ENCODE measurements at places on chromosomes 7 and 10.

DNA sequence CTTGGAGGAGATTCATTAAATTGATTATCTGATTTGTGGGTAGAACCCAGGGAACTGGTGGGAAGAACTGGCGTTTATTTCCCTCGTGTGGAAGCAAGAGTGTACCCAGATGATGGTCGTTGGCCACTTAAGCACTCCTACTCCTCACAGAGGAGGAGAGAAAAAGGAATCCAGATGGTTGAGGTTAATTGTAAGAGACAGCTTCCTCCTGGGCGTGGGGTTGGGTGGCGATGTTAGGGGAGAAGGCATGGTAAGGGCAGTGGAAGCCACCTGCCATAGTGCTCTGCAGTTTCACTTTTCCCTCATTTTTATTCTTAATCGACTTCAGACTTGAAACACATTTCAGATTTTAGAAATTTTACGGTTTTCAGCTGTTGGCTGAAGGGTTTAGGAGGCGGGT is 104.1 kb downstream of the DOCK1 start:
- peak; percentile 3 for DNase-seq

GRCh38 chr7:47551668-47552440 is 30.1 kb downstream of the TNS3 start:
- no peak for DNase-seq

DNA sequence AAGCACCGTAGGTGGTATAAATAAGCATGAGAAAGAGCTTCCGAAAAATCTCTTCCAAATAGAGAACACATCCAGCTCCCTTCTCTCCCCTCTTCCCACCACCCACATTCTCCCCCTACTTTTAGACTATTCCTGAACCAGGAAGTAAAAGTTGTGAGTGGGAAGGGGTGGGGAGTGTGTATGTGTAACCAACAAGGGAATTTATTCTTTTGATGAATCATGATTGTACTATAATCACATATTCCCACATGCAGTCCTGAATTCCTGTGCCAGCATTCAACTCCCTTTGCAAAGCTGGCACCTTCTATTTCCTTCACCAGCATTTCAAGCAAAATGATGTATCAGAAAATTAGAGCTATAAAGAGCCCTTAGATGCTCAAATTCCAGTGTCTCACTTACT is 230.6 kb upstream of the CHRM2 start:
- DNase-seq: no peak

DNA sequence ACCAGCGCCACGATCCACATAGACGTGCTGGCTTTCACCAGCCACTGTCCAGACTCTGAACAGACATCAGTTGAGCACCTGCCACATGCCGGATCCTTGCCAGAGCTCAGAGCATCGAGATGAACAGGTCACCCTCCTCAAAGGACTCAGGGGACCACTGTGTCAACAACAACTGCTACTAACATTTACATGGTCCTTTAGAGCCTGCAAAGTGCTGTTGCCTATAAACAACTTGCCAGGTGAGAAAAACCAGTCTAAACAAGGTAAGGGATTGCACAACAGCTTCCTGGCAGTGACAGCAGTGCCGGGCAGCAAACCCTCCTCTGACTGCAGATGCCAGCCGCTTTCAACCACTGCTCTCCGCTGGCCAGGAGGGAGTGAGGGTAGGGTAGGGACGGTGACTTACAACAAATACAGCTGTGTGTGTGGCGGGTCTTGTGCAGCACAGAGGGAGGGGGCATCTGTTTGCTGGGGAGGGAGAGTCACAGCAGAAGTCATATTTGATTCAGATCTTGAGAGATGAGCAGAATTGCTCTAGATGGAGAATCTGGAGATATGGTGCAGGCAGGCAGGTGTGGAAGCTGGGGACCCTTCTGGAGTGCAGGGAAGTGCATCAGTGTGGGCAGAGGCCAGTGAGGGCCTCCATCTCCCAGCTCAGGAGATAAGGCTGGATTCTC is 32.8 kb upstream of the RHEB start:
- DNase-seq: no peak

- DNase-seq: no peak
Measured at GRCh38 chr7:30898411-30898810, 13.2 kb upstream of the AQP1 start.

GRCh38 chr10:116769791-116770190 is 27.4 kb upstream of the HSPA12A start:
- DNase-seq: no peak

DNA sequence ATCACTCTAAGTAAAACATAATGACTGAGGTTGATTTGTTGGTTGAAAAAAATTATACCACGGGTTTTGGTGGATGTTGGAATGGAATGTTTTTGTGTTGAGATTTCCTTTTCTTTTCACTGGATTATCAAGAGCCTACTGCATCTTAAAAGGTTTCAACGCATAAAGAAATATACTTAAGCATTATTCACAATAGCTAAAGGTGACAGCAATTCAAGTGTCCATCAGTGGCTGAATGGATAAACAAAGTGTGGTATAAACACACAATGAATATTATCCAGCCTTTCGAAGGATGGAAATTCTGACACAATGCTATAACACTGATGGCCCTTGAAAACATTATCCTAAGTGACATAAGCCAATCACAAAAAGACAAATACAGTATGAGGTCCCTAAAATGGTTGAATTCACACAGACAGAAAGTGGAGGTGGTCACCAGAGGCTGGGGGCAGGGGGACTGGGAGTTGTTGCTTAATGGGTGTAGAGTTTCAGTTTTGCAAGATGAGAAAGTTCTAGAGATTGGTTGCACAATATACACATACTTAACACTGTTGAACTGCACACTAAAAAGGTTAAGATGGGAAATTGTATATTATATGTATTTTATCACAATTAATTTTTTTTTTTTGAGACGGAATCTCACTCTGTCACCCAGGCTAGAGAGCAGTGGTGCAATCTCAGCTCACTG is 122.3 kb downstream of the NRP1 start:
- DNase-seq: no peak

DNA sequence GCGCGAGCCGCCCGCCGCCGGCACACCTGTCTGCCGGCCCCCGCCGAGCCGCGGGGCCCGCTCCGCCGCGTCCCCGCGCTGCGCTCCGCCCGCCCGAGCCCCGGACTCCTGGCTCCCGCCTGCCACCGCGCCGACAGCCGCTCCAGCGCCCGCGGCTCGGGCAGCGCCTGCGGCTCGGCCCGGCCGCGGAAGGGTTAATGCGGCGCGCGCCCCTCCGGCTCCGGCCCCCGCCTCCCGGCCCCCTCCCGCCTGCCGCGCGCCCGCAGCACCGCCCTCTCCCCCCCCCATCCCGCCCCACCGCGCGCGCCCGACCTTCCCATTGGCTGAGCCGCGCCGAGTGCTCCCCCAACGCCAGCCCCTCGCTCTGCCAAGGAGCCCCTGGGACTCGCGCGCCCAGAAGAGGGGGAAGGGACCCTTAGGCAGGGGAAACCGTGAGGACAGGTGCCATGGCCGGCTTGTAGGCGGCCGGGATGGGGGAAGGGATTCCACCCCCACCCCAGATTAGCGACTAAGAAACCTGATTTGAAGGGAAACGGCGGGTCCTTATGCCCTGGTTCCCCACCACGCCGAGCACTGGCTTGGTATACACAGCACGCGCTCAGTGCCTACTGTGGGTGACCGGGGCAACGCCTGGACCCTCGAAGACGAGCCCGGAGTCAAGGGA is at the start of gene KCNH2:
KCNH2 (minus strand) TSS at position 196 of the 664 bp plus-strand sequence. CDS start 408 bp downstream, outside the sequence.
- peak; percentile 72 for DNase-seq

- DNase-seq: no peak
Measured at GRCh38 chr7:134643131-134643530, 3.5 kb upstream of the BPGM start.

DNA sequence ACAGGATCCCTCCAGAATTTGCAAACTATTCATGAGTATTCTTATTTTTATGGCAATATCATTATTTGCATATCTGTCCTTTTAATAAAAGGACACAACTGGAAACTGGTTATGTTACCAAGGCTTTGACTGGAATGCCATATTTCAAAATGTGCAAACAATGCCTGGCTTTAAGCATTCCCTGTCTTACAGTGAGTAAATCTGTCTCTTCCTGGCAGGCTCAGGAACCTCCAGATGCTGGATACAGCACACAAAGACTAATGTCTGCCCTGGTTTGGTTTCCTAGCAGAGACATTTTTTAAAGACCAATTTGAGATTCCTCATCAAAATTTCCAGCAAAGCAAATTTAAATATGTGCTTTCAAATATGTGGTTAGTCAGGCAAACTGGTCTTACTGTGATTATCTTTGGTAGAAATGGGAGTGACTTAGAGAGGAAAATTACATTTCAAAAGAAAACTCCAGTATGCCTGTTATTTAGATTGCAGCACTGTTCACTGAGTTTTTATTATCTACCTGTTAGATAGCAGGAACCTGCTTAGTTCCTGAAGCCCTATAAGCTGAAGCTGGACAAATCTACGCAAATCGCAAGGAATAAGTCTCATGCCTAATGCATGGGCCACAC is 31.3 kb downstream of the RNF216 start:
- no peak for DNase-seq

- no peak for DNase-seq
Measured at GRCh38 chr10:77629775-77630506, 7.7 kb downstream of the KCNMA1 start.

- no peak for DNase-seq
Measured at GRCh38 chr10:124416733-124417132, 2.0 kb downstream of the OAT start.

GRCh38 chr10:93333278-93333978 is 148.7 kb downstream of the MYOF start:
- no peak for DNase-seq

DNA sequence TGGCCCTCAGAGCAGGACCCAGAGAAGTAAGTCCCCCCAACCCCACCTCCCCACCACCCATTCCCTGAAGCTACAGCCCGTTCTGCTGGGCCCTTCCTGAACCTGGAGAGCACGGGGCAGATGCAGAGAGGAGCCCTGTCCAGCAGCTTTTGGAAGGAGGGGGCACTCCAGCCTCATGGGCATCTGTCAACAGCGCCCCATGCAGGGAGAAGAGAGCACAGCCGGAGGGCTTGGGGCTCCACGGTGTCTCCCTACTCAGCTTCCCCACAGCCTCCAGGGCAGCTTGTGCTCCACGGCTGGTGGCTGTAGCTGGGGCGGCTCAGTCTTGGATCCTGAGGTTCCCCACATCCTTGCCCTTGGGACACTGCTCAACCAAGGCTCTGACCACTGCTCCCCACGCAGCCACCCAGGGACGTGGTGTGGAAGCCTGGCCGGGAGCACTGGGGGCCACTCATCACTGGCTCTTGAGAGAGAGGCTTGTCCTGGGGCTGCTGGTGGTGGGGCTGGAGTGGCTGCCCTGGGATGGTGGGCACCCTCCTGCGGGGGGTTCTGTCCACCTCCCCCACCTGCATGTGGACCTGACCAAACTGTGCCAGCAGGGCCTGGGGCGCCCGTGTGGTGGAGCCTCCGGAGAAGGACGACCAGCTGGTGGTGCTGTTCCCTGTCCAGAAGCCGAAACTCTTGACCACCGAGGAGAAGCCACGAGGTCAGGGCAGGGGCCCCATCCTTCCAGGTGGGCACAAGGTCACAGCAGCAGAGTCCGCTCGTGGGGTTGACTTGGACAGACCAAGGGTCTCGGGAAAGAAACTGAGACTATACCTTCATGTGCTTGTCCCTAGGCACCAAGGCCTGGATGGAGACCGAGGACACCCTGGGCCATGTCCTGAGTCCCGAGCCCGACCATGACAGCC is 4.5 kb downstream of the PRAP1 start:
- DNase-seq: no peak

DNA sequence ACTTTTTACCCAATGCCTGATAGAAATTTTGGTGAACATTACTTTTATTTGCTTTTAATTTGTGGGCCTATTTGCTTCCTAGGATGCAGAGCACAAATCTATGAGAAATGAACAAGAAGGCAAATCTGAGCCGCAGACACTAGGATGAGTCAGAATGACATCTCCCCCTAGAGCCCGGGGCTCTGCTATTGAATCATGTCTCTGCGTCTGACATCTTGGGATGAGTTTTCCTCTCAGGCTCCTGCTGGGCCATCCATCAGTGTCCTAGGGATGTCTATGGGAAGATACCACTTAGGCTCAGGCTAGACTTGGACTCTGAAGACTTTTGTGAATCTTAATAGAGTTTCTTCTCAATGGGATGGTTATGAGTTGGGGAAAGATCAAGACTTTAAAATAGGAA is 157.3 kb upstream of the MTPN start:
- no peak for DNase-seq

DNA sequence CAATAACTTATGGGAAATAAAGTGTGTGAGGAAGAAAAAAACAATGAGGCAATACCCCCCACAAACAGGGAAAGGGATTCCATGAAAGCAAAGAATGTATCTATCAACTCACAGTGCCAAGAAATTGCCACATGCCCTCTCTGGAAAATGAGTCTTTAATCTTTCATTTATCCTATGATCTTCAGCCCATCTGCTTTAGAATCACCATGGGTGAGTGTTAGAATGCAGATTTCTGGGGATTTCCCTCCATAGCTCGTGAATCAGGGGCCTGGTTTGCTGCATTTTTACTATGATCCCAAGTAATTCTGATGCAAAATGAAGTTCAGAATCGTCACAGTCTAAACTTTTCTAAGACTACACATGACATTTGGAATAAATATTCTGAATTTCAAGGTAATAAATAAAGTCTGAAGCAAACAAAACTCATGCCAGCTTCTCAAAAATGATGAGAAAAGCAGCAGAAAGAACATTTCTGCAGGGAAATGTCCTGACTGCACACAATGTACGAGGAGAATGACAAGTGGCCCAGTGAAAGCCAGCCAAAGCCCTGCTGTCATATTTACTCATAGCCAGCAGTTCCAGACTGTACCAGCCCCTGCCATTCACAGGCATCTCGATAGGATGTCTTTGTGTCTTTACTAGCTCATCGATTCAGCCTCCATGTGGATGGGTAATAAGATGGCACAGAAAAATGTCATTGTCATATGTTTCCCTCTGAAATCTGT is 167.1 kb downstream of the ELMO1 start:
- no peak for DNase-seq

GRCh38 chr10:34341473-34341872 is 473.6 kb downstream of the PARD3 start:
- DNase-seq: no peak

DNA sequence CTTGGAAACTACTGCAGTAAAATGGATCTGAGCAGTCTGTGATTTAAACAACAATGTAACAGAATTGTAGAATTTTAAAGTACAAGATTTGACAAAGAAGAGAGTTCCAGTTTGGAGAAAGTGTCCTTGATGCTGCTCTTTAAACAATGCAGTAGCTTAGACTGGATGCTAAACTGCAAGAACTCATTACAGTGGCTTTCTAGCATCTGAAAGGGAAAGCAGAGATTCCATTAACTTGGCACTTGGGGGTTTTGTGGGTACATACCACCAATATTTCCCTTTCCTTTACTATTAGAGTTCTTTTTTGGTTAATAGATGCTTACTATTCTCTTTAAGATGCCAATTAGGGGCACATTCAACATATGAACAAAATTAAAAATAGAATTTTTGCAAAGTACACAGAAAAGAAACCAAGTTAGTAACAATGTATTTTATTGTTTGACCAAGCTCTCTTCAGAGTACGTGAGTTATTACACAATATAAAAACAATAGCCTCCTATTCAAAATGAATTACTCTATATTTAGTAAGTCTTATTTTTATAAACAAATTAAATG is 11.9 kb downstream of the PSTK start:
- no peak for DNase-seq

GRCh38 chr7:150778738-150779301 is 21.3 kb downstream of the TMEM176B start:
- peak; percentile 65 for DNase-seq

GRCh38 chr10:16297642-16298041 is 139.2 kb upstream of the PTER start:
- no peak for DNase-seq
